ENCODE measurements at places on chromosomes 3 and 15.
A peak's percentile ranks its signal among the peaks of the same experiment; 100 is the strongest.

- DNase-seq, result no peak
Measured at GRCh38 chr3:107218864-107219269, 158.4 kb upstream of the CCDC54 start.

DNA sequence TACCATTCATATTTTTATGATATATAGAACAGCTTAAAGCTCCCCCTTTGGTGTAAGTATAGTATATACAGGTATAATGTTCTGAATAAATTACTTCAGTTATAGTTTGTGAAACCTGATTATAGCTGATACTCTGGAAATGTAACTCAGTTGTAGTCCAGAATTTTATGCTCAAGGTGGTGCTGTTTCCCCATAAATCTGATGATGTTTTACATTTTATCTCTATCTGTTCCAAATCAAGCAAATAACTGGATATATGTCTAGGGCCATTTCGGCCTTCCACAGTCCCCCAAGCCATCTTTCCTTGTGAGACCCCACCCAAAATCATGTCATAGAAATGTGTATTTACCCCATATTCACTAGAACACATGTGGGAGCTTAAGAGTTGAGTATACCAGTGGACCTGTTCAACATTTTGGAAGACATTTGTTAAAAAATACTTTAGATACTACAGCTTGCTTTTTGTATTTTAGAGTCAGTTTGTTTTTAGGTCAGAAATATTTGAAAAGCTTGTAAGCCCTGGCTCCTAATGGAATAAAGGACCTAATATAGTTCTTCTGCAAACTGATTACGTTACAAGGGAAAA lies 107.1 kb downstream of the ATG7 start:
- DNase-seq, result no peak

GRCh38 chr15:63038926-63039673 lies 3.4 kb upstream of the TPM1 start:
- DNase-seq, result no peak

GRCh38 chr3:151085889-151086483 lies 522 bp downstream of the MED12L start:
- DNase-seq, result no peak

DNA sequence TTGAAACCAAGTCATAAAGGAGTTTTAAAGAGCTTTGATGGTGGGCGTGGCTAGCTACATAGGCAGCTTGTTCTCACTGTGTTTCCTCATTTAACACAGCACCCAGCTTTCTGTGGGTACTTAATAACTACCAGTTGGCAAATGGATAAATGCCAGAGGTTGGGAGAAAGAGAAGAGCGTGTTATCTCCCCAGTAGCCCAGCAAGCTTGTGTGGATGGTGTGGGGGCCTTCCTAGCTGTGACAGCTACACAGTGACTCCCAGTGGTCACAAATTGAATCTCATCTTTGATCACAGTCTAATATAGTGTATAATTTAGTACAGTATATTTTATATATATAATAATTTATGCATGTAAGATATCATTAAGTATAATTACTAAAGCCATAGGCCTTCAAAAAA lies 984.1 kb downstream of the EPHA3 start:
- DNase-seq, result no peak

DNA sequence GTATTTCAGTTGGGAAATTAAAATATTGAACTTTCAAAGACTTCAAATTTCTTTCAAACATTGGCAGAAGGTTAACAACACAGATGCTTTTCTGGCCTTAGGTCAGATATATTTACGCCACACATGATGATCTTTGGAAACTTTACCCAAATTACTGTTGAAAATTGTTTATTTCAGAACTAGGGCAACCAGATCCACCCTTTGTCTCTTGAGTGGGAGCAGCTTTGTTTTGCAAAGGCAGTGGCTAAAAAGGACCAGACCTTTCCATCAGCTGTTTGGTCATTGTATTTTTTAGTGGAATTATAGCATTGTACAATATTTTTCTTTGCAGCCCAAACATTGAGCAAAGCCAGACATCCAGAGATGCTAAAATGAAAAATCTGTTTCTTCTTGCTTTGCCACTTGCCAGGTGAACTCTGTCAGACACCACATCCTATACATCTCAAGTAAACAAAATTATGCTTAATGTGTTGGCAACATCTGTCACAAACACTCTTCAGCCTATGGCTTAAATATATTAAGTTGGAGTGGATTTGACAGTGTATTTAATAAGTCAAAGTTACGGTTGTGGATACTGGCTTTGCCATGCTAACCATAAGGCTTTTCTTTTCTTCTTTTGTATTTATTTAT lies 651.9 kb downstream of the RBMS3 start:
- no peak for DNase-seq

DNA sequence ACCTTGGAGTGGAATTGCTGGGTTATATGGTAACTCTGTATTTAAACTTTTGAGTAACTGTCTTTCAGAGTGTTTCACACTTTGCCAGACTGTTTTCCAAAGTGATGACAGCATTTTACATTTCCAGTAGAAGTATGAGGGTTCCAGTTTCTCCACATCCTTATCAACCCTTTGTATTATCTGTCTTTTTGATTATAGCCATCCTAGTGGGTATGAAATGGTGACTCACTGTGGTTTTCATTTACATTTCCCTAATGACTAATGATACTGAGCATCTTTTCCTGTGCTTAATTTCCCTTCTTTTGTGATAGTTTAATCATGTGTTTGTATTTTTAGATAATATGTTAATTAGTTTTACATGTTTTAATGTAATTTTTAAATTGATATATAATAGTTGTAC lies 138.1 kb upstream of the DAZL start:
- no peak for DNase-seq

DNA sequence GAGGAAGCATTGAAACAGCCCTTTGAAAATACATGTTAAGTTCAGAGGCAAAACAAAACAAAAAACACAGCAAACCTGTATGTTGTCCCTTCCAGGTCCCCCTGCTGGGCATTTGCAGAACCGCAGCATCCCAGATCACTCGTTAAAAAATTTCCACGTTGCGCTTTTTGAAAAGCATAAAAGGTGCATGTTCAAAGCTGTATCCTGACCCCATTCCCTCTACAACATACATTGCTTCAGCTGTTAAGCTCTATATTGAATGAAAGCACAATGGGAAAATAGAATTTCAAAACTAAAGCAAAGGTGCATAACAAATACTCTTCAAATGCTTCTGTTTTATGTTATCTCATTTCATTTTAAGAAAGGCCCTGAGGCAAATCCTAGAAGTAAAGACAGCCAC lies 328.3 kb downstream of the THSD4 start:
- peak; percentile 25 for DNase-seq

DNA sequence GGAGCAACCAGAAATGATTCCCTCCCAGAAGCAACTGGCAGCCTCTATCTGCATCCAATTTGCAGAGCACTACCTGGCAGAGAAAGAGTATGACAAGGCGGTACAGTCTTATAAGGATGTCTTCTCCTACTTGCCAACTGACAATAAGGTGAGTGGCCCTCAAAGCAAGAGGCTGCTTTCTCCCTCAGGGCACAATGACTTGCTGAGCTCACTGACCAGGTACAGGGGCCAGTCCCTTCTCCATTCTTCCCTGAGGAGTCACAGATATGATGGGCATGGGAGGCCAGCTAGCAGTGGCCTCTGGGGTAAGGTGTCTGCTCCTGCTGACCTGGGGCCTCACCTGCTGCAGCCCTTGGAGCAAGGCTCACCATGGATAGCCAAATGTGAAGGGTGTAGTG lies 20.3 kb downstream of the CSRNP1 start:
- DNase-seq, result no peak

DNA sequence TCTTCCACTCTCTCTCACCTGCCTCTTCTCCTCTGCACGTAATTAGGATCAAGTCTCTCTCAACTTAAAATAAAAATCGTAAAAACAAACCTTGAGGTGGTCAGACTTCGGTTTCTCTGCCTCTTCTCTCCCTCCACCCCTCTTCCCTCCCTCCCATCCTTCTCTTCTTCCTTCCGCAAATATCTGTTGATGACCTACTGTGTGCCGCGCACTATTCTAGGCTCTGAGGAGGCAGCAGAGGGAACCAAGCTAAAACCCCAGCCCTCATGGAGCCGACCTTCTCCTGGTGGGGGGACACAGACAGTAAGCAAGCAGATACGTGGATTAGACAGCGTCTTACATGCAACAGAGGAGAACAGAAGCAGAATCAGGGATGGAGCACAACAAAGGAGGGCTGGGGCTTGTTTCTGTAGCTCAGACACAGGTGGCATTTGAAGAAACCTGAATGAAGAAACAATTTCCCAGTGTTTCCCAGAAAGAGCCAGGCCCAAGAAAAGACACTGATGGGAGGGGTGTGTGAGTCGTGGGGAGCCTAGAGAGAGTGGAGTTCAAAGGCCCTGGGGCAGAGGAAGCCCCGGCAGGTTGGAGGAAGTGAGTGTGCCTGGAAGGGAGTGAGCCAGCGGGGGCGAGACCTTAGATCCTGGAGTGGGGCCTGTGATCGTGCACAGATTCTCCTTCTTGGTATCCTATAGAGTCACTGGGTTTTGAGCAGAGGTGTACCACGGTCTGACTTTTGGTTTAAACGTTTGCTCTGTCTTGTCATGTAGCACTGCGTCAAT lies 80.5 kb downstream of the TOP2B start:
- no peak for DNase-seq

DNA sequence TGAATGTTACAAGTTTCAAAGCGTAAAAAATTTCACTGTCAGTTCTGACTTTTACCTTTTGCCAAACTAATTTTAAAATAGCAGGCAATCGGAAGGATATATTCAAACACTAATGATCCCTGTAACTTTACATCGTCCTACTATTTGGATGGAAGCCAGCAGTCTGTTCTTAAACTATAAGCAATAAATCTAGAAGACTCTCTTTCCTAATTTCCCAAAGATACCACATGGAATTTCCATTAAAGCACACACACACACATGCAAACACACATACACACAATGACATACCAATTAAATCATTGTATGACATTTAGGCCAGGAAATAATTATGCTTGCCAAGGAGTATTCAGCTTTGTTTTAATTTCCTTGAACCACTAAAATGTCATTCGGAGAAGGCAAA lies 32.0 kb downstream of the IL17RD start:
- no peak for DNase-seq

DNA sequence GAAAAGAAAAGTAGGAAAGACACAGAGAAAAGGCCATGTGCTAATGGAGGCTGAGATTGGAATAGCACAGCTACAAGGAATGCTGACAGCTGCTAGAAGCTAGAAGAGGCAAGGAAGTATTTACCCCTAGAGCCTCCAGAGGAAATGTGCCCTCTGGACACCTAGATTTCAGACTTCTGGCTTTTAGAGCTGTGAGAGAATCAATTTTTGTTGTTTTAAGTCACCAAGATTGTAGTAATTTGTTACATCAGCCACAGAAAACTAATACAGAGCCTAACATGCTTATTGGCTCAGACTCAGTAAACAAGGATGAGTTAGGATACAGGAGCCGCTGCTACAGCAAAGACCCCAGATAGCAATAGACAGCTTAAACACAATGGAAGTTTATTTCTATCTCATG lies 33.1 kb upstream of the GLCE start:
- DNase-seq, result no peak

GRCh38 chr15:41941644-41942415 lies 30.5 kb downstream of the EHD4 start:
- no peak for DNase-seq

GRCh38 chr3:6770397-6770690 lies 90.6 kb upstream of the GRM7 start:
- no peak for DNase-seq

- no peak for DNase-seq
Measured at GRCh38 chr3:38823722-38824121, 7.7 kb upstream of the SCN10A start.

GRCh38 chr15:99181545-99181971 lies 67.8 kb downstream of the TTC23 start:
- no peak for DNase-seq

GRCh38 chr15:39909007-39909406 lies 11.1 kb downstream of the GPR176 start:
- no peak for DNase-seq

DNA sequence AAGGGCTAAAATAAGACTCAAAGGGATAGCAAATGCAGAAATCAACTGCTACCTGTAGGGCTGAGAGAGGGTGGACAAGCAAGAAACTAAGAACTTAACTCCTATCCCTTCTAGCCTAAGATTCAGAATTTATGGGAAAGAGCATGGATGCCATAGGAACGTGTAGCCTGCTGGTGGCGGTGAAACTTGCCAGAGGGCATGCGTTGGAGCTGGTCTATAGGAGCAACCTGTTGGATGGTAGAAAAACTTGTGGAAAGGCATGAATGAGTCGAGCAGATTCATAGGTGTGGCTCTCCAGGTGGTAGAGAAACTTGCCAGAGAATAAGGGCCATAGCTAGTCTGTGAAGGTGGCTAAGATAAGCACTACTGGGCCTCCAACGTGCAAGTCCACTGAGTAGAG lies 137.2 kb downstream of the DOCK3 start:
- DNase-seq, result no peak

DNA sequence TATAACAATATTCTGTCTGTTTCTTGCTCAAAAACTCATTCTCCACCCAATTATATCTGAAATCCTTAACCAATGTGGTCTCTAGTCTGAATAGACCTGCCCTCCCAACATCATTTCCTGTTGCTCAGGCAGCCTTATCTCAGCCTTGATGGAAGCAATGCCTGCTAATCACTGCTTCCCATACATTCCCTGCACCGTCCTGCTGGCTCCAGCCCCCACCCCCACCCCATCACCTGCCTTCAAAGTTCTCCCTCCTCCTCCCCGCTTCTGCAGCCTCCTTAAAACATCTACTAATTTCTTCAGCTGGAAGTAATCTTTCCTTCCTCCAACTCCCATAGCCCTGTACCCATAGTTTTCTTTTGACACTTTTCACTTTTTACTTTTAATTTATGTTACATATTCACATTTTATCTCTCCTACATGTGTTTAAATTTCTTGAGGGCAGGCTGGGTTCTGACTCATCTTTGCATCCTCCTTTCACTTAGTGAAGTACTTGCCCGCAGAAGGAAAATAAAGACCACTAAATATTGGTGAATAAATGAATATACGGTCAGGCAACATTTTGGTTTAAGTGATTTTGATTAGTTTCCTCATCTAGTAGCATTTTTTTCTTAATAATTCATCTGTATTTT lies 98.2 kb downstream of the MEIS2 start:
- no peak for DNase-seq

- DNase-seq, result no peak
Measured at GRCh38 chr15:26758079-26758478, 14.8 kb downstream of the GABRB3 start.

DNA sequence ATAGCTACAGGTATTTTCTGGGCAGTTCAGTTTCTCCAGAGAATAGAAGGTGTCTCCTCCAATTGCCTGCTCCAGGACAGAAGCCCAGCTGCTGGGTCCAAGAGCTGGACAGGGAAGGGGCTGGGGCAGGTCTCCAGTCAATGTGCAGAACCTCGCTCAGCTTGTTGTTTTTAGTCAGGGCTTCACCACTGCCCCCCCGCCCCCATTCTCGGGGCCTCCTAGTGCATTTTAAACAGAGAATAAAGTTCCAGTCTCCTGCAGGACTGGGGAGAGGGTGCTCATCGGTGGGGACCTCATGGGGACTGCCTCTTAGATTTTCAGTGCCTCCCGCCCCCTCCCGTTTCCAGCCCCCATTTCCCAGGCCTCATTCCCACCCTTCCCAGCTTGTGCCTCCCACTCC lies 216.6 kb downstream of the XXYLT1 start:
- DNase-seq, result no peak

Data from activated T-cell treated with anti-CD3 and anti-CD28 coated beads for 1 hour (primary cell).